SK-N-SH (cell line): ENCODE measurements at places on chromosomes 1 and 21. TPM values are rescaled to one million over a fixed set of nuclear protein-coding genes. Genes with fewer than 3 reads are reported as not detected.

Gene CROCC
- 31.9 and 39.1 TPM in 2 replicates for polyA plus RNA-seq

Gene HPDL
- 0.19 and 0.25 TPM in 2 replicates for polyA plus RNA-seq

Gene GOLT1A
- not detected in 2 replicates for polyA plus RNA-seq

Gene KRTAP19-1
- not detected in 2 replicates for polyA plus RNA-seq

Gene SPRTN
- 13.4 and 17.3 TPM in 2 replicates for polyA plus RNA-seq

Gene GLUL
- 107 TPM in 2 replicates for polyA plus RNA-seq

Gene KRTAP12-2
- not detected in 2 replicates for polyA plus RNA-seq

Gene ZNF670
- polyA plus RNA-seq: 0.84 and 1.4 TPM in 2 replicates

Gene SLC44A5
- polyA plus RNA-seq: 4.9 and 7.8 TPM in 2 replicates

Gene FMO1
- polyA plus RNA-seq: not detected in 2 replicates

Gene GIPC2
- 0.02 TPM in 1 of 2 replicates, not detected in the other for polyA plus RNA-seq

Gene RGS4
- 124 and 193 TPM in 2 replicates for polyA plus RNA-seq

- H3K27ac ChIP-seq: no peak overlapping the region
- H3K27me3 ChIP-seq: no peaks in the 10 kb centered on the region
- no peak for DNase-seq
Observed at GRCh38 chr1:183554577-183554976, 35.7 kb downstream of the NCF2 start.

DNA sequence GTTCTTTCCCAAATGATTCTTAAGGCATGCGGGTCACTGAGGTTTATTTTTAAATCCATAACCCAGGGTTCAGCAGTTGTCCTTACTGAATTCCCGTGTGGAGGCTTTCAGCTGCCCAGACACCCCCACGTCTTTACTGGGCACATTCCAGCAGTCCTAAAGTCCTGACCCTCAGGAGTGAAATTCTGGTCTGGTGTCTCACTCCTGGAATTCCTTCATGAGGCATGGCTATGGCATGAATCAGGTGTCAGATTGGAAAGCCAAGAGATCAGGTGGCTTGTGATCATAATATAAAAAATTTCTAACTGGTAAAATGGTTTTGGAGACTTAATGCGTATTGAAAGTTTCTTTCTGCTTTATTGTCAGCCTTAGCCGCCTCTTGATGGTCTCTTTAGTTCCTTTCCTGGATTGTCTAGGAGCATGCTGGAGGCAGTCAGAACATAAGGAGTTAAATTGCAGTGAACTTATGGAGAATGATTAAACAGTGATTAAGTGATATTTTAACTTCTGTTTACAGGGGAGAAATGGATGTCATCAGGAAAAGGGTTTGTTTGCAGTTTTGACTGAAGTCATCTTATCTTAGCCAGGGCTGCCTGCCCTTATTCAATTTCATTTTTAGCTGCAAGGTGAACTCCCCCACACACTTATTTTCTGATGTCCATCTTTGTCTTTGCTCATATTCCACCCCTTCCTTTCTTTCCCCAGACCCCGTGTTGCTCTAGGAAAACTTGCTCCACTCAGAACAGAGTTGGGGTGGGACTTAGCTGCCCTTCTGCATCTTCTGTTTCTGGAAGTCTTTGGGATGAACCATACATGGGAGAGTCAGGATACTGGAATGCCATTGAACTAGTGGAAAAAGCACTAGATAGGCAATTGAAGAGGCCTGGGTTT is 25.7 kb upstream of the MACF1 start:
- DNase-seq: no peak
- H3K4me3 ChIP-seq: no peak overlapping the region
- peak overlapping the region; percentile 67; the same call in 1 of the 2 replicates for H3K27ac ChIP-seq

DNA sequence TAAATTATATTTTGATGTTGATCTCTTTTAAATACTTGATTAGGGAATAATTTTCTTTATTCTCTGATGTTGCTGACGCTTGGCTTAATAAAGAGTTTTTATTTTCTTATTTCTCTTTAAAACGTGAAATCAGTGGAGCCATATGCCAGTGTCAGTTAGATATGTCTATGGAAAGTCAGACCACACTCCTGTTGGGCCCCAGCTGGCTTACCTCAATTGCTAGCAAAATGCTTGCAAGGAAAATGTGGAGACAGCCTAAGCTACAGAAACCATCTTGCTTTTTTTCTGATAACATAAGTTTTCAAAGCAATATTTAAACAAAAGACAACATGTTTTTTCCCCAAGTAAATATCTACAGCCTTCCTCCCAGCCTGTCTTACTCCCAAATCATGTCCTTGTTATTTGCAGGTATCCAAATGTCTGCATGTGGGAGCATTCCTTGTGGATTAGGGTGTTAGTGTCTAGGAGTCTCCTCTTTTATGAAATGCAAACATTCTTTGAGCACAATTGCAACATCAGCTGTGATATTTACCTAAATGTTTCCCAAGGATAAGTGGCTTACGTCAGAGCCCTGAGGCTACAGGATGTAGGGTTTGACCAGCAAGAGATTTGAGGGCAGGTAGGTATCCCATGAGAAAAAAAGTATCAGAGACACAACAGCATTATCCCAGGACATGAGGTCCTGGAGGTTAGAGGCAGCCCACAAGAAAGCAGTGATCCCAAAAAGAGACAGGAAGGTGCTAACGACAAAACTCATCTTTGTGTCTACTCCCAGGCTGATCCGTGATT is 117.2 kb upstream of the KCNJ15 start:
- no peaks in the 10 kb centered on the region; the same call in 1 of the 2 replicates for H3K27me3 ChIP-seq
- H3K4me1 ChIP-seq: no peaks in the 10 kb centered on the region

GRCh38 chr1:42456754-42457089 is 379 bp downstream of the PPCS start:
- H3K27me3 ChIP-seq: no peaks in the 10 kb centered on the region
- H3K36me3 ChIP-seq: peaks cover 31% of the 10 kb centered on the region
- peak overlapping the region; percentile 96 for H3K27ac ChIP-seq
- peak; percentile 70 for DNase-seq
- H3K4me3 ChIP-seq: peak overlapping the region; percentile 77
- H3K4me1 ChIP-seq: 0 out of 2 replicates have a peak, but pooled peaks cover 6% of the 10 kb centered on the region

GRCh38 chr1:203601716-203602309 is 24.8 kb upstream of the ATP2B4 start:
- DNase-seq: no peak
- H3K4me1 ChIP-seq: no peaks in the 10 kb centered on the region; the same call in 1 of the 2 replicates
- H3K27me3 ChIP-seq: no peaks in the 10 kb centered on the region
- no peak overlapping the region for H3K4me3 ChIP-seq
- H3K36me3 ChIP-seq: no peaks in the 10 kb centered on the region

DNA sequence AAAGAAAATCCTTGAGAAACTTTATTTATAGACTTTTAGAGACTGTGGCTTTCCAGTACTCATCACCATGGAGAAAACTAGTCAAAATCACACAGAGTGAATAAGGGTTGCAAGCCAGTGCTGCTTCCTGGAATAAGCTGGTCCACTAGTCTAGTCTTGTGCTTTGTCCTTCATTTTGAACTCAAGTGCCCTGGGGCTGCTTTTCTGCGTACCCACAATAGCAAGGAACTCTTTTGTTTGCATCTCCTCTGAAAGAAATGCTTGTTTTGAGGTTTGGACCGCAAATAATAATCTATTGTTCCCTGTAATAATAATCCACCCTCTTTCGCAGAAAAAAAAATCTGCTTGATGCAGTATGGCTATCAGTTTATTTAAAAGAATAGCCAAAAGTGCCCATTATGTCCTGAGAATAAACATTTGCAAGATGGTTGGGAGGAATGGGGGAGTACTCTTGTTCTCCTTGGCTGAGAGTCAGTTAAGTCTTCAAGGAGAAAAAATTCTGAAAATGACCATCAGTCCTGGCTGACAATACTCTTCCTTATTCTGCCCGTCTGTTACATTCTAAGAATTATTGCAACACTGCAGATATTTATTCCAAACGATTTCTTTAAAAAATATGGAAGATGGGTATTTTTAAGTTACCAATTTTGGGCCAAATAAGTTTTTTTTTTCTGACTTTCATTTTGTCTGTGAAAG is 41.9 kb downstream of the MPZL1 start:
- no peak overlapping the region for H3K27ac ChIP-seq
- DNase-seq: no peak
- H3K36me3 ChIP-seq: peaks cover 24% of the 10 kb centered on the region
- H3K27me3 ChIP-seq: no peaks in the 10 kb centered on the region
- H3K4me1 ChIP-seq: peaks cover 2% of the 10 kb centered on the region

DNA sequence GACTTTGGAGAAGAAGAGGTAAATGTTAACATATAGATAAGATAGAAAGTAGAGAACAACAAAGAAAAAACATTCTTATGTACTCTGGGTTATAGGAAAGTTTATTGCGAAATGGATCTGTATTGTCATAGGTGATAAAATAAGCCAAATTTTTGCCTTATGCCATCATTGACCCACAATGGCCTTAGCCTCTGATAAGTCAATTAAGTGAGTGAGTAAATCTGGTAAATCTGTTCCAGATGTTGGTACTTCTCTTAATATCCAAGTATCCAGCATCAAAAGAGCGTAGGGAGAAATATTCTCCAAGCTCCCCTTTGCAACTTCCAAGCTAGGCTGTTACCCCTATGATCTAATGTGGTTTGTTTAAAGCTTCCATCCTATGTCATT is 38.3 kb upstream of the CLCA4 start:
- no peak overlapping the region for H3K4me3 ChIP-seq
- no peak overlapping the region for H3K27ac ChIP-seq
- H3K4me1 ChIP-seq: no peaks in the 10 kb centered on the region
- no peak for DNase-seq
- H3K27me3 ChIP-seq: no peaks in the 10 kb centered on the region

- peak overlapping the region; percentile 87 for H3K4me3 ChIP-seq
- no peak overlapping the region for H3K27ac ChIP-seq
- H3K4me1 ChIP-seq: no peaks in the 10 kb centered on the region
- no peak for DNase-seq
Observed at GRCh38 chr1:90851711-90852050, 134.6 kb upstream of the BARHL2 start.

DNA sequence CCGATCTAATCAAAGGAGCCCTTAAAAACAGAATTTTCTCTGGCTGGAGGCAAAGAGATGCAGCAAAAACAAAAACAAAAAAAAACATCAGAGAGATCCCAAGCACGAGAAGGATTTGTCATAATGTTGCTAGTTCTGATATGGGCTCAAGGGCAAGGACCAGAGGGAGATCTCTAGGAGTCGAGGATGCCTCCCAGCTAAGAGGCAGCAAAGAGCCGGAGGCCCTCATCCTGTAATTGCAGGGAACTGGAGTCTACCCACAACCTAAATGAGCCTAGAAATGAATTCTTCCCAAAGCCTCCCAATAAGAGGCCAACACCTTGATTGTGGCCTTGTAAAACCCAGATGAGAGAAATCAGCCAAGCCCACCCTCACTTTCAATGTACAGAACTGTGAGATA is 12.0 kb downstream of the GNG12 start:
- no peak overlapping the region for H3K4me3 ChIP-seq
- no peaks in the 10 kb centered on the region for H3K4me1 ChIP-seq
- H3K27ac ChIP-seq: no peak overlapping the region

GRCh38 chr21:28884481-28884880 is 108.2 kb downstream of the LTN1 start:
- peaks cover 27% of the 10 kb centered on the region for H3K36me3 ChIP-seq
- H3K4me1 ChIP-seq: peaks cover 2% of the 10 kb centered on the region
- peak overlapping the region; percentile 66 for H3K4me3 ChIP-seq

DNA sequence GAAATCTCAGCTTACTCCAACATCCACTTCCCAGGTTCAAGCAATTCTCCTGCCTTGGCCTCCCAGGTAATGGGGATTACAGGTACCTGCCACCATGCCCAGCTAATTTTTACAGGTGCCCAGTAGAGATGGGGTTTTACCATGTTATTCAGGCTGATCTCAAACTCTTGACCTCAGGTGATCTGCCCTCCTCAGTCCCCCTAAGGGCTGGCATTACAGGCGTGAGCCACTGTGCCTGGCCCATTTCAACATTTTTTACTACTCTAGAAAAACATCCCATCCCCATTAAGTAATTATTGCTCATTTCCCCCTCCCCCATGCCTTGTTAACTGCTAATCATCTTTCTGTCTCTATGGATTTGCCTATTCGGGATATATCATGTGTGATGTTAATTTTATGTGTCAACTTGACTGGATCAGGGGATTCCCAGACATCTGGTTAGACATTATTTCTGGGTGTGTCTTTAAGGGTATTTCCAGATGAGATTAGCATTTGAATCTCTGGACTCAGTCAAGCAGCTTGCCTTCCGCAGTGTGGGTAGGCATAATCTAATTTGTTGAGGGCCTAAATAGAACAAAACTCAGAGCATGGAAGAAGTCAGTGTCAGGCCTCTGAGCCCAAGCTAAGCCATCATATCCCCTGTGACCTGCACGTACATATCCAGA is 33.0 kb upstream of the ZBTB8B start:
- H3K27me3 ChIP-seq: no peaks in the 10 kb centered on the region; the same call in 1 of the 2 replicates
- no peak overlapping the region for H3K27ac ChIP-seq
- DNase-seq: no peak

DNA sequence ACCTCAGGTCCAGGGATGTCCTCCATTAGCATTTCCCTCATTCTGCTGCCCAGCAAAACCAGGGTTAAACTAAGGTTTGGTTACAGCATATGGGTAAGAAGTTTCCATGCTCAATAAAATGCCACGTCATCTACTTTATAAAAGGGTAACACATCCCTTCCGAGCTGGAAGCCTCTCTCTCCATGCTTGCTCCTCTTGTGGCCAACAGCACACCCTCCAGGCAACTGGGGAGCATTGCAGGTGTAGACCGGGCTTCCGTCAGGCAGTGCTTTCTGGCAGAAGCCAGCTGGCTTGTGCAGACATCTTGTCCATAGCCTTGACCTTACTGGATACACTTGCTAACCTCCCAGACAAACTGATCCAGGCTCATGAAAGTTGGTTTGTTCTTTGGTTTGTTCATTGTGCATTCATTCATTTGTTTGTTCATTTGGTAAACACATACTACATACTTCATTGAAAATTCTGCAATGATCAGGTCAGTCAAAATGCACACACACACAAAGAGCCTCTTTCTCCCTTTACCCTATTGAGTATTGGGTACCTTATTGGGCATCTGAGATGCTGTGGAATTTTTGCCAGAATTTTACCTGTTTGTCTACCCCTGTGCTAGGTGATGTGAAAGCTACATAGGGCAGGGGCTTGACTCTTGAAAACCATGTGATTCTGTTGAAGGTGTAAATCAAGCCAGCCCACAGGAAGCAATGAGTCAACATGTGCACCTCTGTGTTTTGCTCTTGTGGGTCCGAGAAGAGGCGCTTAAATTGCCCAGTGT is 422.8 kb downstream of the CAMTA1 start:
- H3K36me3 ChIP-seq: no peaks in the 10 kb centered on the region
- DNase-seq: peak; percentile 73
- H3K4me1 ChIP-seq: no peaks in the 10 kb centered on the region
- no peaks in the 10 kb centered on the region for H3K27me3 ChIP-seq
- H3K27ac ChIP-seq: no peak overlapping the region

DNA sequence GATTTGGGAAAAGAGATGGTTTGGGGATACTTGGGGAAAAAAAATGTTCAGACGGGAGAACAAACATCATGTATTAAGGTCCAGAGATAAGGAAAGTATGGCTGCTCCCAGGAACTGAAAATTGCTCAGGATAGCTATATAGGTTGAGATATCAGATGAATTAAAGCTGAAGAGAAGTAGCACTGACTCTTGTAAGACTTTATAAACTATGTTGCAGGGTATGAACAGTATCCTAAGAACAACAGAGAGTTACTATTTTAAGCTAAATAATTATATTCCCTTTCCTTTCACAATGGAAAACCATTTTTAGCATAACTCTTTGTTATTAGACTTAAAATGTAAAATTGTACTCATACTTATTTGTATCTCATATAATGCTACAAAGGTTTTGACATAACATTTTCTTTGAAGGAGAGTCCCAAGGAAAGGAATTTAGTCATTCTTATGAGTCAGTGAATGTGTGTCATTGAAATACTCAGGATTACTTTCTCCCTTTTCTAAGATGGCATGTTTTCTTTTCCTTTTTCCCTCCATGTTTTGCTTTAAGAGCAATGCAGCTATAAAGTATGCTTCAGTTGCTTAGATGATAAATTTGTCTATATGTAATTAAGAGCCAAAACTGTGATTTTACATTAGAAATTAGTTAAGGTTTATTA is 139.4 kb upstream of the KIAA1614 start:
- H3K4me1 ChIP-seq: peaks cover 3% of the 10 kb centered on the region
- H3K27ac ChIP-seq: no peak overlapping the region
- H3K36me3 ChIP-seq: no peaks in the 10 kb centered on the region
- no peak for DNase-seq
- H3K27me3 ChIP-seq: no peaks in the 10 kb centered on the region
- H3K4me3 ChIP-seq: no peak overlapping the region
